ENCODE measurements at places on chromosomes 1 and 21. TPM values are rescaled to one million over a fixed set of nuclear protein-coding genes. Genes with fewer than 3 reads are reported as not detected.

GRCh38 chr1:92538048-92538412 lies 51.3 kb upstream of the GFI1 start:
- no peak for DNase-seq
- peaks cover 5% of the 10 kb centered on the region for H3K36me3 ChIP-seq
- no peaks in the 10 kb centered on the region for H3K27me3 ChIP-seq
- no peak overlapping the region for H3K4me3 ChIP-seq
- H3K4me1 ChIP-seq = peaks cover 16% of the 10 kb centered on the region

GRCh38 chr1:39936724-39937491 lies 18.0 kb upstream of the MFSD2A start:
- DNase-seq = no peak
- no peaks in the 10 kb centered on the region for H3K36me3 ChIP-seq
- no peaks in the 10 kb centered on the region for H3K4me1 ChIP-seq
- no peak overlapping the region for H3K4me3 ChIP-seq
- peaks cover 15% of the 10 kb centered on the region for H3K27me3 ChIP-seq

DNA sequence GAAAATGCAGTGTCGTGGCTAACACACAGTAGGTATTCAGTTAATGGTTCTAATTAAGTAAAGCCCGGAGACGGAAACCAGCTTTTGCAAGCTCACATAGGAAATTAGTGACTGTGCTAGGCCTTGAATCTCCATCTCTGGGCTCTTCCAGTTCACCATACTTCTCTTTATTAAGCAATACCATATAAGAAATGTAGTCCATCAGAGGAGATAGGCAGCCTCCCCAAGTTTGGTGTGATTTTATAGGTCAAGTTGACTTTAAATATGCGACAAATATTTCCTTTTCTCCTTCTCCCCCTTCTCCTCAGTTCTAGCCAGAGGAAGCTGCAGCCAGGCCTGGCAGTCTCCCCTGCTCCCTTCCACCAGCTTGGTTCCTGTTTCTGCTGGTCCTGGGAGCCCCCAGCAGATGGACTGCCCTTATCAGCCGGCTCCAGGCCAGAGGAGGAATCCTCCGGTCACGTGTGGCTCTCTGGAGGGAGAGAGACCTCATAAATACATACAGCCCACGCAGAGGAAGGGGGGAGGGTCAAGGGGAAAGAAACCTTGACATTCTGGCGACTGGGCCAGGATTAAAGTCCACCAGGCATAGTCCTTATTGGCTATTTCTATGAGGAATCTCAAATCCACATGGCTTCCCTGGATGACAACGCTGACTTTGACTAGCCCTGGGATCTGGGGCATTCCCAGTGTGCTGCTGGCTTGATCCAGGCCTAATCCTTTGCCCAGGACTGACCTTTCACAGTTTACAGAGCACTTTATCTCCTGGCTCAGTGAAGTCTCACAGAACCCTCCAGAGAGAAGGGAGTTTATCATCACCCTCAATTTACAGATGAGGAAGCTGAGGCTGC lies 115.1 kb upstream of the JUN start:
- H3K36me3 ChIP-seq = no peaks in the 10 kb centered on the region
- peak overlapping the region; percentile 86 for H3K27ac ChIP-seq
- DNase-seq = peak; percentile 67
- H3K4me3 ChIP-seq = no peak overlapping the region
- peaks cover 74% of the 10 kb centered on the region for H3K4me1 ChIP-seq

- H3K27ac ChIP-seq = peak overlapping the region; percentile 4
- no peak for DNase-seq
- no peak overlapping the region for H3K4me3 ChIP-seq
- peaks cover 24% of the 10 kb centered on the region for H3K36me3 ChIP-seq
- peaks cover 55% of the 10 kb centered on the region for H3K4me1 ChIP-seq
These were observed 112.2 kb downstream of the DYRK1A start for GRCh38 chr21:37478794-37479193.

GRCh38 chr1:172149346-172149745 lies 271.1 kb upstream of the C1orf105 start:
- peaks cover 12% of the 10 kb centered on the region for H3K4me1 ChIP-seq
- H3K27ac ChIP-seq = no peak overlapping the region
- no peak for DNase-seq
- no peaks in the 10 kb centered on the region for H3K27me3 ChIP-seq

DNA sequence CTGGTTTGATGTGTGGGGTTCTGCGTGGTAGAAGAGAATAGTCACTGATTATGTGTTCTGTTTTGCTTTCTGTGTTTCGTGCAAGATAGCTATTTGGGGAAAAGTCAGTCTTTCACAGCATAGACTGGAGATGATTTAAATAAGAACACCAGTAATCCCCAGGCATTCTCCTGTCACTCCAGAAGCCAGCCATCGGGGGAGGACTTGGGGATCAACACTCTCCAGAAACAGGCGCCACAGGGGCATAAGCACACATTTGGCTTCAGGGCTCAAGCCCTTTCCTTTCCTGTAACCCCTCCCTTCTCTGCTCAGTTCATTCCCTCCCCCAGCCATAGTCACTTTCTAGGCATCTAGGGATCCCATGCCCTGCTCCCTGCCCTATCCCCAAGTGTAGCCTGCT lies 97.3 kb upstream of the BEND5 start:
- H3K4me1 ChIP-seq = no peaks in the 10 kb centered on the region
- H3K36me3 ChIP-seq = no peaks in the 10 kb centered on the region
- DNase-seq = no peak
- H3K4me3 ChIP-seq = no peak overlapping the region
- peaks cover 9% of the 10 kb centered on the region for H3K27me3 ChIP-seq
- H3K27ac ChIP-seq = no peak overlapping the region

DNA sequence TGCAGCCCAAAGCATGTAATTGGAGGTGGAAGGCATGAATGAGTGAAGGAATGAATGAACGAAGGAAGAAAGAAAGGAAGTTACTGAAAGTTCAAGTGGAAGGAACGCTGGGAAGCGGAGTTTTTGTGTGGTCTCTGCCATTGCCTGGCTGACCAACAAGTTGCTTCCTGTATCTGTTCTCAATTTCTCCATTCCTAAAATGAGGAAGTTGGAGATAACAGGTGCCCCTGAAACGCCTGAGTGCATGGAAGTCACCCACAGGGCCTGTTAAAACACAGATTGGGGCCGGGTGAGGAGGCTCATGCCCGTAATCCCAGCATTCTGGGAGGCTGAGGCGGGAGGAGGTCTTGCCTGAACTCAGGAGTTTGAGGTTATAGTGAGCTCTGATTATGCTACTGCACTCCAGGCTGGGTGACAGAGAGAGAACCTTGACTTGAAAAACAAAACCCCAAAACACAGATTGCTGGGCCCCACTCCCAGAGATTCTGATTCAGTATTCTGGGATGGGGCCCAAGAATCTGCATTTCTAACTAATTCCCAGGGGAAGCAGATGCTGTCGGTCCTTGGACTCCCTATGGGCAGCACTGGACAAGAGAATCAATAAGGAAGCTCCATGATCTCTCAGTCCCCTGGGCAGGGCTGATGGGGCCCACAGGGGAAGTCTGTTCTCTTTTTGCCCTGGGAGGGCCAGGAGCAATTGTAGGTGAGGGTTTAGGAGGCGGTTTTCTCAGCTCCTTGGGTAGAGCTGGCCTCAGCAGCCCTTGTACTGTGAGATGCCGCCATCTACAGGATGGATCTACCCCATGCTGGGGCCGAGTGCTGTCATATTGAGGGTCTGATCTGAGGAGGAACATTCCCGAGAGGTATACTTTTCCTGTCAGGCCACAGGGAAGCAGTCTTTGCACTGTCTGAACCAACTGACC lies 3.3 kb upstream of the CNR2 start:
- peaks cover 13% of the 10 kb centered on the region for H3K4me1 ChIP-seq
- H3K27me3 ChIP-seq = peaks cover 3% of the 10 kb centered on the region
- H3K27ac ChIP-seq = peak overlapping the region; percentile 30
- no peaks in the 10 kb centered on the region for H3K36me3 ChIP-seq
- peak; percentile 47 for DNase-seq

- no peaks in the 10 kb centered on the region for H3K4me1 ChIP-seq
- H3K36me3 ChIP-seq = no peaks in the 10 kb centered on the region
- H3K27ac ChIP-seq = no peak overlapping the region
These were observed 603.6 kb downstream of the NPHP4 start for GRCh38 chr1:5388622-5389021.

GRCh38 chr1:166119471-166119965 lies 47.3 kb downstream of the FAM78B start:
- no peak for DNase-seq
- H3K4me1 ChIP-seq = no peaks in the 10 kb centered on the region
- H3K36me3 ChIP-seq = no peaks in the 10 kb centered on the region
- no peak overlapping the region for H3K27ac ChIP-seq
- H3K4me3 ChIP-seq = no peak overlapping the region
- no peaks in the 10 kb centered on the region for H3K27me3 ChIP-seq

DNA sequence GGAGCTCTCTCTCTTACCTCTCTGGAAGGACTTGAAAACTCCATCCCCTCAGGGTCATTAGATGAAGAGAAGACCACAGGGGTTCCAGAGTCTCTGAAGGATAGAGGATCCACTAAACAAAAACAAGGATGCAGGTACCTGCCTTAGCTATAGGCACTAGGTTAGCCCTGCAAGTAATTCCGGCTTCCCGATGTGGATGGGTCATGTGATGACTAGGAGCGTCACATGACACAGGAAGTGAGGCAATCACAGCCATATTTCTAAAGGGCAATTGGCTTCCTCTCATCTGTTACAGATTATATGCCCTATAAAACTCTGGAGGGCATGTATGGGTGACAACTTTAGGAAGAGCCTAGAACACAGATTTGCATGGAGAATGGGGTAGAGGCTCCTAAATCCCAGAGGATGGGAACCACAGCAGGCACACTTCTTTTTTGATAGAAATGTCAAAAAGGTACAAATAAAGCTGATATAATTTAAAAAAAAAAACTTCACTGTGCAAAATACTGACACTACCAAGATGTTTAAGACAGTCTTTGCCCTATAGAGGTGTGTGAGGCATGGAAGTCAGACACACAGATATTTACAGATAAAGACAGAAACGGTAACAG lies 14.1 kb downstream of the ENTREP3 start:
- H3K4me1 ChIP-seq = peaks cover 36% of the 10 kb centered on the region
- peak overlapping the region; percentile 37 for H3K27ac ChIP-seq
- H3K4me3 ChIP-seq = peak overlapping the region; percentile 63
- no peaks in the 10 kb centered on the region for H3K27me3 ChIP-seq
- DNase-seq = peak; percentile 41
- H3K36me3 ChIP-seq = peaks cover 24% of the 10 kb centered on the region

DNA sequence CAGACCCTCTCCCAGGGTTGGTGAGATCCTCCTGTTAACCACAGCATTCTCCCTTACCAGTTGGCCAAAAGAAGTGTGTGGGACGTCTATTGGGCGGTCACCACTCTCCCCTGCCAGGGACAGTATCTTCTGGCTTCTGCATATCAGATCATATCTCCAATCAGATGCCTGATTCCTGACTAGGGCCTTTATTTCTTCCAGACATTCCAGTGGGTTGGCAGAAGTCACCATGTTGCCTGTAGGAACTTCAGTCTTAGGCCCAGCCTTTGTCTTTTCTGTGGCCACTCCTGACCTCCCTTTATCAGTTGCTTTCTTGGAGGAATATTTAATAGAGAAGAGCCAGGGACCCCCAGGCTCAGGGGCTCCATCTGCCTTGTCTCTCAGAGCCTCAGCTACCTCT lies 130.4 kb upstream of the F3 start:
- H3K27ac ChIP-seq = no peak overlapping the region
- no peak overlapping the region for H3K4me3 ChIP-seq
- no peaks in the 10 kb centered on the region for H3K27me3 ChIP-seq

GRCh38 chr1:77671836-77672235 lies 10.6 kb downstream of the ZZZ3 start:
- no peak overlapping the region for H3K4me3 ChIP-seq
- H3K36me3 ChIP-seq = no peaks in the 10 kb centered on the region
- DNase-seq = no peak
- H3K4me1 ChIP-seq = peaks cover 69% of the 10 kb centered on the region
- no peaks in the 10 kb centered on the region for H3K27me3 ChIP-seq

DNA sequence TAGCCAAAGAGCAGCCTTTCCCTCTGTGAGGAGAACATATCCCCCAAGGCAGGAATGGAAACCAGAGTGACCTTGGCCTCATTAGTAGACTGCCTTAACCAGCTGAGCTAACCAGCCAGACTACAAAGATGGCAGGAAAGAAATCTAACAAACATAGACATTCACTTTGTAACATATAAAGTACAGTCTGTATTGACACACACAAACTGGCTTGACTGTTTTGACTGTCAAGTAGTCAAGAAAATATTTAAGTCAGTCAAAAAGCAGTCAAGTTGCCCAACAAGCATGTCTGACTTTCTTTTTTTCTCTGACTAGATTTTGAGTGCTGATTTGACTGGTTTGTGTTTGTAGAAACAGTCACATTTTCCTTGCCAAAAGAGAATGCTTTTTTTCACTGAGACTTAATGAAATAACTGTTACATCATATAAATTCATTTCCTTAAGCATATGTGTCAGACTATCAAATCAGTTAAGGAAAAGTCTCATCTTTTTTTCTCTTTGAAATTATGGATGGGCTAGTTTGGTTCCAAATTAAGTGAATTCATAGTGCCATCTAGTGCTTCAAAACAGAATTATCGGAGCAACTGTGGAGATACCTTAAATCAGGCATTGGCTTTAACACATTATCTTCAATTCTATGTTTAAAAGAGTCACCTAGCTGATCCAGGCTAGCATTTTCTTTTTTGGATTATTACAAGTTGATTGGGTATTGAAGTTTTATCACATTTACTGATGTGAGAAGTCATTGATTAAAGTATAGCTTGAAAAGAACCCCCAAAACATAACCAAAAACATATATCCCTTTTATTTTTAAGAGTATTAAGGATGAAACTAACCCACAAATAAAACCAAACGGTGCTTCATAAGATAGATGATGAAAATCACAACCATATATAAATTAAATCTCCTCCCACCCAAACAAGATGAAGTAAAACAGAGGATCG lies 75.0 kb downstream of the ATP6V1G3 start:
- H3K4me1 ChIP-seq = no peaks in the 10 kb centered on the region
- no peak overlapping the region for H3K27ac ChIP-seq
- no peaks in the 10 kb centered on the region for H3K36me3 ChIP-seq

DNA sequence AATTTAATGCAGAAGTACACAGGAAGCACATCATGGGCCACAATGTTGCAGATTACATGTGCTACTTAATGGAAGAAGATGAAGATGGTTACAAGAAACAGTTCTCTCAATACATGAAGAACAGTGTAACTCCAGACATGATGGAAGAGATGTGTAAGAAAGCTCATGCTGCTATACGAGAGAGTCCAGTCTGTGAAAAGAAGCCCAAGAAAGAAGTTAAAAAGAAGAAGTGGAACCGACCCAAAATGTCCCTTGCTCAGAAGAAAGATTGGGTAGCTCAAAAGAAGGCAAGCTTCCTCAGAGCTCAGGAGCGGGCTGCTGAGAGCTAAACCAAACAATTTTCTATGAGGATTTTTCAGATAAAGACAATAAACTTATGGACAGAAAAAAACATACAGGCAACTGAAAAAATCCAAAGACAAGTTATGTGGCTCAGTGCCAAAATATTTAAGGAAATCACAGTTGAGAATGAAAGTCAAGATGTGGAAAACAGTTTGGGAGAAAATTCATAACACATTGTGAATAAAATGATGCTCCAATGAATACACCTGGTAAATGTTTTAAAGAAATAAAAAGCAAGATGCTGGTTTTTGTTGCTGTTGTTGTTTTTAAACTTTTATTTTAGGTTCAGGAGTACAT lies 2.8 kb upstream of the ZNF644 start:
- no peak overlapping the region for H3K4me3 ChIP-seq
- H3K4me1 ChIP-seq = peaks cover 32% of the 10 kb centered on the region
- H3K27ac ChIP-seq = no peak overlapping the region
- DNase-seq = no peak
- peaks cover 2% of the 10 kb centered on the region for H3K27me3 ChIP-seq
- no peaks in the 10 kb centered on the region for H3K36me3 ChIP-seq

Gene LCE3D
- total RNA-seq = not detected

Gene IARS2
- total RNA-seq = 77.5 TPM

Gene PTGFR
- total RNA-seq = 0.44 TPM

Gene CEP350
- total RNA-seq = 34.7 TPM

Gene TPM3
- total RNA-seq = 161 TPM

Gene SPOCD1
- total RNA-seq = not detected

Gene CD160
- not detected for total RNA-seq

Measured in left ventricle myocardium inferior (tissue), 1 donor.